ENCODE measurements at places on chromosomes 5 and 9.
A peak's percentile ranks its signal among the peaks of the same experiment; 100 is the strongest.

DNA sequence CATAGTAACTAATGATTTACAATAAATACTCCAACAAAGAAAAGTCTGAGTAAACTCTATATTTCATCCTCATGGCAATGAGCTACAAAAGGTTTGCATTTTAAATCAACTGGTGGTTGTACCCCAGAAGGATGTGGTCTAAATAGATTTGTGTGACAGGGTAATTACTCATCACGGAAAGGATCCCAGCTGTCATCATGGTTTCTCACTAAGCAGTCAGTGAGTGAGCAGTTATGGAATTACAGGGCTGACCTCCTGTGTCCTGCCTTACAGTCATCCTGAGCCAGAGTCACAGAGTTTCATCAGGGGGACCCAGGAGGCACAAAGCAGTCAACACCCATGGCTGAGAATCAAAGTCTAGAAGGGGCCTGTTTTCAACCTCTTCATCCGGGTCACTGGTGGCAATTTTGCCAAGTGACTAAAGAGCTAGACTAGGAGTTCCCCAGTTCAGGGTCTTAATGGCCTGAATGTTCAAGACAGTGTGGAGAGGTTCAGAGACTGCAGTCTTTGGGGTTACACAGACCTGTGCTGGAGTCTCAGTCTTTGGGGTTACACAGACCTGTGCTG is 210.7 kb upstream of the SLC24A2 start:
- DNase-seq: peak; percentile 18

DNA sequence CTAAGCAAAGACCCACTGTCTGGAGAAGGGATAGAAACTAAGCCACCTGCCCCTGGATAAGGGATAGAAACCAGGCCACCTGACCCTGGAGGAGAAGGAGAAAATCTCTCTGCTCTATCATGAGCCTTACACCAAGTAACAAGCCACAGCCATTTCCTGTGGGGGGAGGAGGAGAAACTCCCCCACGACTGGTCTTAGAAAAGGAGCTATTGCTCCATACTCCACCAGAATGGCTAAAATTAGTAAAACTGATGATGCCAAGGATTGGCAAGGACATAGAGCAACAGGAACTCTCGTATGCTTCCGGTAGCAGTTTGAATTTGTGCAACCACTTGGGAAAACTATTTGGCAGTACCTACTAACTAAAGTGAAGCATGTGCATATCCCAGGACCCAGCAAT is 70.8 kb downstream of the ACTL7B start:
- no peak for DNase-seq

GRCh38 chr9:14246951-14247350 is 67.0 kb downstream of the NFIB start:
- DNase-seq: no peak

- no peak for DNase-seq
These were observed 161.4 kb upstream of the KLF4 start for GRCh38 chr9:107650995-107651394.

- no peak for DNase-seq
These were observed 135.4 kb upstream of the CKMT2 start for GRCh38 chr5:81097713-81098112.

DNA sequence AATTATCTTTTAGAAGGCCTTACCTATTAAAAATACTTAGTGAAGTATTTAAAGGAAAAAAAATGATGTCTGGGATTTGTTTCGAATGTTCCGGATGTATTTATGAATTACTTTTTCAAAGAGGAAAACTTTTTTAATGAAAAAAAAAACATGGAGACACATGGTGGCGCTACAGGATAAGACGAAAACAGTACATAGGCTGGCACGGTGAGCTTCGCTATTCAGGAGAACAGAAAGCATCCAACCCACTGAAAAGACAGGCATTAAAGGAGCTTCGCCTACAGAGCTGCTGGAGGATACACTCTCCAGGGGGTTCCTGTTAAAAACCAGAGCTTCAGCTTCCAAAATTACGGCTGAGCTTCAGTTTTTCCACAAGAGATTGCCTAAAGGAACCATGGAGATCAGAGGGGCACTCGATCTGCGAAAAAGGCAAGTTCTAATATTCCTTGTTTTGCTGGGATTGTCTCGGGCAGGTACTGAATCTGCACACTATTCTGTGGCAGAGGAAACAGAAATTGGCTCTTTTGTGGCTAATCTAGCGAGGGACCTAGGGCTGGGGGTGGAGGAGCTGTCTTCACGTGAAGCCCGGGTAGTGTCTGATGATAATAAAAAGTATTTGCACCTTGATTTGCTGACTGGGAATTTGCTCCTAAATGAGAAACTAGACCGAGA is at the start of gene PCDHB14:
Gene PCDHB14 (plus strand): TSS at position 232 of the 672 bp plus-strand sequence. CDS start 163 bp downstream, at position 395.
- DNase-seq: no peak

GRCh38 chr9:103681435-103681834 is 412.7 kb upstream of the SMC2 start:
- DNase-seq: no peak

DNA sequence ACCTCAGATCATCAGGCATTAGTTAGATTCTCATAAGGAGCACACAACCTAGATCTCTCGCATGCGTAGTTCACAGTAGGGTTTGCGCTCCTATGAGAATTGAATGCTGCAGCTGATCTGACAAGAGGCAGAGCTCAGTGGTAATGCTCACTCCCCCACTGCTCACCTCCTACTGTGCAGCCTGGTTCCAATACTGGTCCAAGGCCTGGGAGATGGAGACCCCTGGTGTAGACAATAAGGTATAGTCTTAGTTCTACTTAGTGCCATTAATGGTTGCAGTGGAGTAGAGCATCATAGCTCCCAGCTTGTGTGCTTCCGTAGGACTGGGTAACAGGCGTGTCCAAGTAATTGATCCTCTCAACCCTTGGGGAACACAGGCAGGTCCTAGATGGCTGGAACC is 70.4 kb upstream of the ANKRD55 start:
- no peak for DNase-seq

GRCh38 chr9:113591899-113592625 is 128.5 kb downstream of the RGS3 start:
- no peak for DNase-seq

DNA sequence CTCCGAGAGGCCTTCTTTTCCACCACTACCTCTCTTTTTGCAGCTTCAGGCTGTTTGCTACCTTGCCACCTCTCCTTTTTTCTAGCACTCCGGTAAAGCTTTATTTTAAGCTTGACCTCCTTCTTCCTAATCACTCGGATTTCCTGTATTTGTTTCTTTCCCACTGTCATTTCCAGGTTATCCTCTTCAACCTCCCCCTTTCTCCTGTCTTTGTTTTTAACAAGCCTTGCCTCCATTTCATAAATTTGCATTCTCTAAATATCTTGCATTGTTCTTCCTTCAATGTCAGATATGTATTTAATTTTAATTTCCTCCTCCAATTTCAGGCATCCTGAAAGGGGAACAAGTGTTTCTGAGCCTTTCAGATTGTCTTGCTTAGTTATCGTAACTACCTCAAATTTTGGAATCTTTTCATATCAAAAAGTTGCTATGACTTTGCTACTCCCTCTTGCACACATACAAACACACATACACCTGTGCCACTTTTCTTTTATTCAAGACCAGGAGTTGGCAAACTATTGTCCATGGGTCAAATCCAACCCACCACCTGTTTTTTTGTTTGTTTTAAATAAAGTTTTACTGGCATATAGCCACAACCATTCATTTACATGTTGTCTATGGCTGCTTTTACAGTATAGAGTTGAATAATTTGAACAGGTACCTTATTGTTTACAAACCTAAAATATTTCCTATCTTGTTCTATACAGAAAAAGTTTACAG is 22.7 kb downstream of the DPYSL3 start:
- no peak for DNase-seq

DNA sequence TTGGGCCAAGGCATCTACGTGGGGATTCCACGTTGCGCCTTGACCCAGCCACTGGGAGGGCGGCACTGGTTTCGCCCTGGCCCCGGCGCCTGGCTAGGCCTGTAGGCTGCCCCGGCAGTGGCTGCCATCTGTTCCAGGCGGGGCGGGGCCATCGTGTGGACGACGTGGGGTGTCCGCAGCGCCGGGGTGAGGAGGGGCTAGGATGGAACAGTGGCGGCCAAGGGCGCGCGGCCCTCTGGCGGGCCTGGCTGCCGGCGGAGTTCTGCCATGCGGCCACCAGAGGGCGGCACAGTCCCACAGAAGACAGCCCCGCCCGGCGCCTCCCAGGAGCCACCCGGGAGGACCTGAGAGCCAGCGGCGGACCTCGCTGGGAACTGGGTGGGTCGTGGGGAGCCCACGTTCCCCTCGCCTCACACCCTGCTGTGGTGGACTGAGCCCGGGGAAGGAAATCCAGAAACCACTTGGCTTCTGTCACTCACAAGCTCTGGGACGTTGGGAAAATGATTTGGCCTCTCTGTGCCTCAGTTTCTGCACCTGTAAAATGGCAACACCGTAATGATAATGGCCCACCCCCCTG is 22.6 kb upstream of the RAPGEF1 start:
- DNase-seq: peak; percentile 72

DNA sequence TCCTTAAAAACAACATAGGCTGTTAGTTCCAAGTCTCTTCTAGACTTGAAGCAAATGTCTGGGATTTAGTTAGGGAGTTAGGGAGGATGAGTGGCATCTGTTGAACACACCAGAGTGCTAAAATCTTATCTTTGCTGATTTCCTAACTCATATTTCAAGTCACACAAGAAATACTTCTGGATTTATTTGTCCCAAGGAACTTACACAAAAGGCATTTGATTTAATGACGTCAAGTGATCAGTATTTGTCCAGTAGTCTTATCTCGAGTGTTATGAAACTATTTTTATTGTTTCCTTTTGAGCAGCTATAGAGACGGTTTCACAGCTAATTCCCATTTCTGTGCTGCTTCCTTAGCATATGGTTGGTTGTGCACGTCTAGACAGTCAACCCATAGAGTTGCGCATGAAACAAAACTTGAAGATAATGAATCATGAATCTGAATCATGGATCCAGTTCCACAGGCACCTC is 140.5 kb upstream of the TUT7 start:
- no peak for DNase-seq

- DNase-seq: no peak
These were observed 5.8 kb downstream of the ANXA6 start for GRCh38 chr5:151151793-151152192.

- DNase-seq: peak; percentile 41
These were observed 61.2 kb upstream of the JAK2 start for GRCh38 chr9:4923580-4924544.

GRCh38 chr9:7073706-7074105 is 315.9 kb downstream of the KDM4C start:
- DNase-seq: no peak

GRCh38 chr5:2727550-2727949 is 23.9 kb downstream of the IRX2 start:
- no peak for DNase-seq

GRCh38 chr5:82942083-82942881 is 134.9 kb downstream of the TMEM167A start:
- no peak for DNase-seq

GRCh38 chr5:108857905-108858304 is 110.2 kb downstream of the FER start:
- DNase-seq: no peak

GRCh38 chr5:96017951-96018350 is 56.3 kb upstream of the ELL2 start:
- no peak for DNase-seq

- DNase-seq: no peak
These were observed 54.9 kb downstream of the RICTOR start for GRCh38 chr5:39019254-39019653.

- DNase-seq: no peak
These were observed 123.6 kb upstream of the ZNF608 start for GRCh38 chr5:124870070-124870469.

DNA sequence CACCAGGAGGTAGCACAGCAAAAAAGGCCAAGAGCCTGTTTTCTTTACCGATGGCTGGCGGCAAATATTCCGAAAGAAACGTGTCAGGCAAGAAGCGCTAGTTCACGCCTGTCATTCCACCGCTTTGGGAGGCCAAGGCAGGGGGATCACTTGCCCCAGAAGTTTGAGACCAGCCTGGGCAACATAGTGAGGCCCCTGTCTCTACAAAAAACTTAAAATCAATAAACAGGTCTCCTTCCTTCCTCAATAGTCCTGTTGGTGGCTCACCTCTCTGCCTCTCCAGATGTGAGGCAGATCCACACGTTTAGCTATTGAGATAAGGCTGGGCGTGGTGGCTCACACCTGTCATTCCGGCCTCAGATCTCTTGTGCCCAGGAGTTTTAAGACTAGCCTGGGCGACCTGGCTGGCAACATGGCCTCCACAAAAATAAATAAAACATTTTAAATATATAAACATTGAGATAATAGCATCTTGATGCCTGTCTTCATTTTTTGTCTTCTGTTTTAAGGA is 1.3 kb upstream of the TMEM250 start:
- no peak for DNase-seq

DNA sequence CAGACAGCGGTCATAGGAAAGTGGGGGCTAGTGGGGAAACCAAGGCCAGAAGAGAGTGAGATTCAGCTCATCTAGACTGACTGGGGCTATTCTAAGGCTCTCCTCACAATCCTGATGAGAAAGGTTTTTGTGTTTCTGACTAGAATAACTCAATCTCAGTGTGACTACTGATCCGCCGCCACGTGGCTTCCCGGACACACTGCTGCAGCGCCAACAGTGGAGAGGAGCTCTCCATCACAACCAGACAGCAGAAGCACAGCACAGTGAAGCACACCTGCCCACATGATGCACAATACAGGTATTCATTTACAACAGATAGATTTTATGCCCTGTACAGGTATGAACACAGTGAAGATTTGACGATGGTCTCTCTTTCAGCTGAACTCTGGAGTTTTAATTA is 25.4 kb downstream of the NREP start:
- DNase-seq: no peak

- no peak for DNase-seq
These were observed 757.3 kb downstream of the DNAH5 start for GRCh38 chr5:13187186-13187585.

- no peak for DNase-seq
These were observed 189.1 kb downstream of the ADGRV1 start for GRCh38 chr5:90747693-90748092.

- DNase-seq: no peak
These were observed 254.3 kb downstream of the MAST4 start for GRCh38 chr5:66850354-66851075.

- no peak for DNase-seq
These were observed 44.3 kb upstream of the COL5A1 start for GRCh38 chr9:134597041-134597913.

DNA sequence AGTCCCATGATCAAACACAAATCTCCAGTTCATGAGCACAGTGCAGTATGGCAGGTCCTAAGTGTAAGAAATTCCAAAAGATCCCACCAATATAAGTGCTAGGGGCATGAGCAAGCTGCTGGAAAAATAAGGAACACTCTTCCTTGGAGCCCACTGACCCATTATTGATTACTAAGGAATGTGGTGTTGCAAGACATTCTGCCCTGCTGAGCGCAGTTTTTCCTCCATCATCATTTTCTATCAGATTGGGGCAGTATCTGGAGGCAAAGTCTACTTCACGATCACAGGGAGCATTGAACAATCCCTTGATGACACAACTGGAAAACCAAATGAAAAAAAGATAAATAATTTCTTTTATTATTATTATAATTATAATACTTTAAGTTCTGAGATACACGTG is 129.2 kb downstream of the UGCG start:
- DNase-seq: no peak

DNA sequence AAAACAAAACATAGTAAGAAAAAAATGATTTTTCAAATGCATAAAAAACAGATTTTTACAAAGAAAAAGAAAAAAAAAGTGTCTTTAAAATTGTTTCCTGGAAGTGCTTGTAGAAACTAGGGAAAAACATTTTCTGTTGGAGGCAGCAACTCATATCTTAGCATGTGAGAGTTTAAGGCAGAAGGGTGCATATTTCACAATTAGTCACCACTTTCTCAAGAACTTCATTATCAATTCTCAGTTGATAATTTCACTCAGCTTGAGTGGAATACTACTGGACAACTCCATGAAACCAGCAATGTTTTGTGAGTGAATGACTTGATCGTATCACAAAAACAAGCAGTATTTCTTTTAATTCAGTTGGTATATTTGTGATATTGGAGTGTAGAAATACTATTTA is 508.3 kb upstream of the DAB2 start:
- DNase-seq: no peak

Data from CD4-positive, alpha-beta T cell treated with Interleukin-15 for 4 hours (primary cell).